ENCODE measurements at places on chromosomes 1 and 21.
A peak's percentile ranks its signal among the peaks of the same experiment; 100 is the strongest.

- DNase-seq = no peak
Observed at GRCh38 chr1:145889722-145890121, 4.1 kb upstream of the ANKRD35 start.

- peak; percentile 77 for DNase-seq
Observed at GRCh38 chr1:165592945-165593823, 37.9 kb upstream of the MGST3 start.

- DNase-seq = no peak
Observed at GRCh38 chr1:220526294-220526693, 1.6 kb upstream of the MARK1 start.

- no peak for DNase-seq
Observed at GRCh38 chr1:231629132-231629531, 2.5 kb downstream of the DISC1 start.

DNA sequence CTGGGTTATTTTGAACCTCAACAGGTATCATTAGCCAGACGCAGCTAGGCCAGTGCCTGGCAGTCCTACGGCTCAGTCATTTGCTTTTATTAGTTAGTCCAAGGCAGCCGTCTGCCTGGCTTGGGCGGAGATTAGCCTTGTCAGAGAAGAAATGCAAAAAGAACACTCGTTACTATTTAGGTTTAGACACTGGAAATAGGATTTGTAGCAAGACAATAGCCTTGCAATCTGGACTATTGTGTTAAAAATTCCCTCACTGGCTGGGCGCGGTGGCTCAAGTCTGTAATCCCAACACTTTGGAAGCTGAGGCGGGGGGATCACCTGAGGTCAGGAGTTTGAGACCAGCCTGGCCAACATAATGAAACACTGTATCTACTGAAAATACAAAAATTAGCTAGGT lies 11.0 kb upstream of the PRKCZ start:
- DNase-seq = no peak

DNA sequence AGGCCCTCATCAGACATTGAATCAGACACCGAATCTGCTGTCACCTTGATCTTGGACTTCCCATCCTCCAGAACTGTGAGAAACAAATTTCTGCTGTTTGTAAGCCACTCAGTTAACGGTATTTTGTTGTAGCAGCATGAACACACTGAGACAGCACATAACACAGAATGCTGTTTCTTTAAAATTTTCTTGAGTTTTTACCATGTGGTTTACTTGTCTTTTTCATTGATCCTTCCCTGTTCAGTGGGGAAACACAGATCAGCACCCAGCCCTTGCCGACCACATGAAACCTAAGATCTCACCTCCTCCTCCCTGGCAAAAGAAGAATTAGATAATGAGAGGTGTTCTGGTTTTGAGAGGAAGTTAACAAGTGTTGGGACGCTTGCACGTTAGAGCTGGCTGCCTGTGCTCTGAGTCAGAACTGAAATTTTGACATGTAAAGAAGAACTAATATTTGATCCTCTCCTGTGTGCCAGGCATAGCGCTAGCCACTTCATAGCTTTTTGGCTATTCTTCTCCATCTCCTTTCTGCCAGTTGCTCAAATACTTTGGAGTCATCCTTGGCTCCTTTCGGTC lies 179.6 kb downstream of the DHRS3 start:
- DNase-seq = peak; percentile 54

DNA sequence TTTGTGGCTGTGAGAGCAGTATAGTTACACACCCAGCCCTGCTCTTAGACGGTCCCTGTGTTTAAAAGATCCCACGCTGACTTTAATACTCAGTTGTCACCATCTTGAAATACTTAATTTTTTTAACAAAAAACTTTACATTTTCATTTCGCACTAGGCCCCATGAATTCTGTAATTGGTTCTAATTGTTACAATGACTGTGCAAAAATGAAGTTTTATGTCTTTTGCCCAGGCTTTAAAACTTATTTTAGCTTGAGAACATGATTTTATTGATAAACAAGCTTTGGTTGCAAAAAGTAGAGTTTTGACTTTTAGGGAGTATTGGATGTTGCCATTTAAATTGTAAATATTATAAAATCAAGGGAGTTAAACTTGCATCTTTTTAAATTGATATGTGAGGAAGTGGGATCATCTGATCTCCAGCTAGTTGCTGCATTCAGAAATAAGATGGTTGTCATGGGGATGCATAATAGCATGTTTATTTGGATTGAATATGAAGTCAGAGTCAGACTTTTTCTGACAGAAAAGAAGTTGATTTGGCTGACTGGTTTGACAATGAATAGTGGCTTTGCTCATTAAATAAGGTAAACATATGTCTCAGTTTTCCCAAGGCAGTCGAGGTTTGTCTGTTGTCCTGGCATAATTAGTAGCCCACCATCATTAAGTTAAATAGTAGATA lies 23.0 kb upstream of the CRP start:
- no peak for DNase-seq

- DNase-seq = no peak
Observed at GRCh38 chr1:14782741-14783591, 184.5 kb downstream of the KAZN start.

DNA sequence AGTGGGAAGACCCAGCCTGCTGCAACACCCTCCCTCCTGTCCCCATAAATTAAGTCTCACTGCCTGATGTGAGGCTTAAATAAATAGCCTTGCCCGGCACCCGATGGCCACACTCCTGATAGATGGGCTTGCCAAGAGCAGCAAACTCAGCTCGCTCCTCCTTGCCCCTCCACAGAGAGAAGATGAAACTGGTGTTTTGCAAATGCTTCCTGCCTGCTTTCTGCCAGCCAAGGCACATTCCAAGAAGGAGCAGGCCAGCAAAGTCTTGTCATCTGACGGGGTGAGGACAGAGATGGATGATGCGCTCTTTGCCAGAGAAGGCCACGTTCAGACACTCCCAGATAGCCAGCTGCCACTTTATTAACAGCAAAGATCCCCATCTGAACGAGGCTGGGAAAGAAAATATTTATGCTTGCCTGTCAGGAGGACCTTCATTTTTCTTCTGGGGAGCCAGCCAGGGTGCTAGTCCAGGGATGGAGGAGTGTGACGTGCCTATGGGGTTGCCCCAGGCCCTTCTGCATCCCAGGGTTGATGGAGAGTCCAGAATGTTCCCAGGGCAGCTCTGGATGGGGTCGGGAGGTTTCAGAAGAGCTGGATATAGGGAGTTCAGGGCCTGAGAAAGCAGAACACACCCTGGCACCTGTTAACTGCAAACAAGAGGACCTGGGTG lies 265.4 kb downstream of the FOXD2 start:
- DNase-seq = no peak

- no peak for DNase-seq
Observed at GRCh38 chr21:41928621-41929220, 25.1 kb downstream of the C2CD2 start.

All from activated T-cell treated with anti-CD3 and anti-CD28 coated beads, Interleukin-2, amount 50 U/mL, for 24 hours (primary cell).